Activated CD4-positive, alpha-beta memory T cell treated with anti-CD3 and anti-CD28 coated beads, Interleukin-2, amount 10 ng/mL, durations not matched to agents 7 days and 5 days (primary cell): ENCODE measurements at places on chromosomes 3 and 15. TPM values are rescaled to one million over a fixed set of nuclear protein-coding genes. Genes with fewer than 3 reads are reported as not detected.

DUT gene
- 267 TPM for total RNA-seq

CATSPER2 gene
- 3.0 TPM for total RNA-seq

CACNA1D gene
- 3.2 TPM for total RNA-seq

COX17 gene
- 69.8 TPM for total RNA-seq

CLDN16 gene
- total RNA-seq: not detected

CHSY1 gene
- 62.0 TPM for total RNA-seq

RTP1 gene
- total RNA-seq: not detected

CMSS1 gene
- total RNA-seq: 28.0 TPM

ASB14 gene
- not detected for total RNA-seq

MAGI1 gene
- total RNA-seq: 0.18 TPM

KLF13 gene
- total RNA-seq: 199 TPM

SMCO1 gene
- not detected for total RNA-seq

WDR72 gene
- total RNA-seq: not detected

VWA5B2 gene
- not detected for total RNA-seq

LRRC31 gene
- total RNA-seq: not detected
